ENCODE measurements at places on chromosomes 7 and 10.

DNA sequence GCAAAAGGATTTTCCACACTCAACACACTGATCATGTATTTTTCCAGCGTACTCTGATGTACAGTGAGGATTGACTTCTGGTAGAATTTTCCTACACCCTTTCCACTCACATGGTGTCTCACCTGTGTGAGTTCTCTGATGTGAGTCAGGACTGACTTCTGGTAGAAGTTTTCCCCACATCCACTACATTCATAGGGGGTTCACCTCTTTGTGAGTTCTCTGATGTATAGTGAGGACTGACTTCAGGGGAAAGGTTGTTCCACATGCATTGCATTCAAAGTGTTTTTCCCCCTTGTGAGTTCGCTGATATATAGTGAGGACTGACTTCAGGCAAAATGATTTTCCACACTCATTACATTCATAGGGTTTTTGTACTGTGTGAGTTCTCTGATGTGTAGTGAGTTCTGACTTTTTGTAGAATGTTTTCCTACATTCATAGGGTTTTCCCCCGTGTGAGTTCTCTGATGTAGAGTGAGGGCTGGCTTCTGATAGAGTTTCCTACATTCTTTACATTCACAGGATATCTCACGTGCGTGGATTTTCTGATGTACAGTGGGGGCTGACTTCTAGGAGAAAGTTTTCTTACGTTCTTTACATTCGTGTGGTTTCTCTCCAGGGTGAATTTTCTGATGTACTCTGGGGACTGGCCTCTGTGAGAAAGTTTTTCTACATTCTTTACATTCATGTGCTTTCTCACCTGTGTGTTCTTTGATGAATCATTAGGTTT lies 146.5 kb downstream of the GLRX3 start:
- DNase-seq: no peak

DNA sequence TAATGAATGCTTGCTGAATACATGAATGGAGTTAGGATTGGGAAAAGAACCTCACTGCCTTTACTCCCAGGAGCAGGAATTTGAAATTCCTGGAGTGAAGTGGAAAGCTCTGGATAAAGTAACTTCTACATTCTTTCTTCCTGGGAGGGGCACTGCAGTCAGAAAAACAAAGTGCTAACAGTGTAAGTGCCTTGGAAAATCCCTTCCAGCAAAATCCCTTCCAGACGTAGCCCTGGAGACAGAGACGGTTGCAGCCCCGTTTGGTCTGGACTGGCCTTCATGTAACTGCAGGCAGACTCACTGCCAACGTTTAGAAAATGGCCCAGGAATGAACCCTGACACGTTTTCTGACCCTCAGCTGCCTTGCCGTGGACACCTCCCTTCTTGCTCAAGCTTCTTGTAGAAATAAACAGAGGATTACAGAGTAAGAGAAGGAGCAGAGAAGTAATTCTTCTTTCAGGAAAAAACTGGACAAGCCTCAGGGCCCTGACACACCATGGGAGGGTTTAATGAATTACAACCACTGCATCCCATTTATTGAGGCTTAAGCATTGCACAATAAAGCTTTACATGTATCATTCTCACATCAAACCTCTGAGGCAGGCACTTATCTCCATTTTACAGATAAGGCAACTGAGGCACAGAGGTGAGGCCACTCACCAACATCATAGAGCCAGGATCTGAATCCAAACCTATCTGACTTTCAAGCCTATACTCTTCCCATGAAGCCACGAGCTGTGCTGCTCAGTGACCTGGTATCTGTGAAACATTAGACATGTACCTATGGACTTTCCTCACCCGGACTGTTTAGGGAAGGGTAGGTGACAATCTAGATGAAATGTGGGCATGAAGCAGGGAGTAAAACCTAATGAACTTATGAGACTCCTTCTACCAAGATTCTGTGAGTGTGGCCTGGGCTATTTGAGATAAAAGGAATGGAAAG lies 7.8 kb downstream of the ITPRIP start:
- DNase-seq: no peak

- no peak for DNase-seq
Measured at GRCh38 chr10:100987685-100988049, 324 bp downstream of the TWNK start.

DNA sequence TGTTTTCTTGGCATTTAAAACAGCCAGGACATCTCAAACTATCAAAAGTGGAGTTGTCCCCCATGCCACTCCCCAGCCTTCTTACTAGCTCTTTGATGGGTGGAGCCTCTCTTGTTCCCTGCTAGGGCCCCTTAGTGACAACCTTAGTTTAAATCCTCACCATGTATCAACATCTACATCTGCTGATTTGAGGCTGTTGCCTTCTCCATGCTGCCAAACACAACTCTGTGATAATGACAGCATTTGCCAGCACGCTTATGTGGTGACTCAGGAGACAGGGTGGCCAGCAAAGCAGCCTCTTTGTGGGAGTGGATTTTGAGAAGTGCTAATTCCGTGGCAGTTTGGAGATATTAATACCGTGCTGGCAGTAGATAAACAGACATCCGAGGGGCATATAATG lies 145.4 kb downstream of the LRRC4 start:
- no peak for DNase-seq

DNA sequence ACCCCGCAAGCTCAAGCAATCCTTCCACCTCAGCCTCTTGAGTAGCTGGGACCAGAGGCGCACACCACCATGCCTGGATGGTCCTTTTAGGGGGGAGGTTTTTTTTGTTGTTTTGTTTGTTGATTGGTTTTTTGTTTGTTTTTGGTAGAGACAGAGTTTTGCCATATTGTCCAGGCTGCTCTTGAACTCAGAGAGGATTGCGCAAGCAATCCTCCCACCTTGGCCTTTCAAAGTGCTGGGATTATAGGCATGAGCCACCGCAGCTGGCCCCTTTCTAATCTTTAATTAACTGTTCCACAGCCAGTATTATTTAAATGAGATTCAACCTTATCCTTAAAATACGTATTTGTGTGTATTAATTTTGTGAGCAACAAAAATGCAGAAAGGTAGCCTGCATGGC lies 65.8 kb downstream of the SLC13A1 start:
- DNase-seq: no peak

DNA sequence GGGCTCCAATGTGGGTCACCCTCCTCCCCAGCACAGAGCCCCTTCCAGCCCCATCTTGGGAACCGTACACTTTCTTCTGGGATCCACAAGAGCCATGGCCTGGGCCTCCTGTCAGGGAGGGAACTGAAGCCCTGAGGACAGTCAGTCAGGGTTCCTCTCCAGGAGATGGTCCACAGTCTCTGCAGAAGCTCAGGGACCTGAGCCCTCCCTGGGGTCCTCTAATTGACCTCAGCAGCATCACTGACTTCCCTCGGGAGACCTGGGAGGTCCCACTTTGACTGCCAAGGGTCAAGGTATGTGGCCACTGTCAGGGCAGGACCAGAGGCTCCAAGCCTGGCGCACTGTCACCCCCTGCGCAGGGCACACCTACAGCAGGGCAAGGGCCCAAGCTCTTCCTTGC lies 32.3 kb downstream of the NOD1 start:
- no peak for DNase-seq

All from activated CD8-positive, alpha-beta memory T cell treated with anti-CD3 and anti-CD28 coated beads, Interleukin-2, amount 50 U/mL, for 48 hours (primary cell).